Stimulated activated CD8-positive, alpha-beta memory T cell treated with anti-CD3 and anti-CD28 coated beads, Interleukin-7, amount 100 ng/mL, for 1 hour (primary cell): ENCODE measurements at places on chromosomes 1 and 21.

GRCh38 chr1:199290186-199290585 lies 651.3 kb downstream of the PTPRC start:
- no peak for DNase-seq

DNA sequence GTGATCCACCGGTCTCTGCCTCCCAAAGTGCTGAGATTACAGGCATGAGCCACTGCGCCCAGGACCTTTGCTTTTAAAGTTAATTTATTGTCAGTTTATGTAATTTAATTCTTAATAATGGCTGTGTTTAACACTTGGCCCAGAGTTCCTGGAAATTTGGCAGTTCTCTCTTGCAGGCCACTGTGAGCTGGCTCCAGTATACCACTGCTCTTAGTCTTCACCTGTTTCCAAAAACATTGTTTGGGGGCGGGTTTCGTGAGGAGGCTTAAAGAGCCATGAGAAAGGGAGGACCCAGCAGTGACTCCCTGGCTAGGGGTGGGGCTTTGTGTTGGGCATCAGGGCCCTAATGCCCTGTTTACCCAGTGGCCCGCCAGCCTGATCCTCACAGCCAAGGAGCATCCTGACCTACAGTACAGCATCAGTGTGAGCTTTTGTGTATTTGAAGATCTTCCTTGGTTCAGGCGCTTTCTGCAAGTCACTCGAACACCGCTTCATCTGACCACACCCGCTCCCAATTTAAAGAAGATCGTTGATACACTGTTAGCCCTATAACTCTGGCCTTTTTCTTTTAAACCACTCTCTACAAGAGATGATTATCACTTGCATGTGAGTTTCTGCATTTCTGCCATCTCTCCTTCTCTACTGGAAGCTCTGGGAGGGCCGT lies 12.0 kb upstream of the BGLAP start:
- DNase-seq = no peak

DNA sequence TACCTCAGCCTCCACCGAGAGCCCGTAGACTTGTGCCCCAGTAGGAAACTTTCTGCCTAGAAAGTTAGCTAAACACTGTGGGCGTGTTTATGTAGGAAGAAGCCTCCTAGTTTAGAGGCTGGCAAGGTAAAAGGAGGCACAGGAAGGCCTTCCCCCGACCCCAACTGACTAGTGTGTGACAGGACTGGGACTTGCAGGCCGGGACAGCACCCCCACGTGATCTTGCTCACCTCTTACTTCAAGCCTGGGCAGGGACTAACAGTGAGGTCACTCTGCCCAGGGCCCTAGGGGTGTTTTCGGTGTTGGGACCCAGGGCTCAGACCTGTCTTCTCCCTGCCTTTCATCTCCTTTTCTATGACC lies 392 bp upstream of the TAGLN2 start:
- no peak for DNase-seq

DNA sequence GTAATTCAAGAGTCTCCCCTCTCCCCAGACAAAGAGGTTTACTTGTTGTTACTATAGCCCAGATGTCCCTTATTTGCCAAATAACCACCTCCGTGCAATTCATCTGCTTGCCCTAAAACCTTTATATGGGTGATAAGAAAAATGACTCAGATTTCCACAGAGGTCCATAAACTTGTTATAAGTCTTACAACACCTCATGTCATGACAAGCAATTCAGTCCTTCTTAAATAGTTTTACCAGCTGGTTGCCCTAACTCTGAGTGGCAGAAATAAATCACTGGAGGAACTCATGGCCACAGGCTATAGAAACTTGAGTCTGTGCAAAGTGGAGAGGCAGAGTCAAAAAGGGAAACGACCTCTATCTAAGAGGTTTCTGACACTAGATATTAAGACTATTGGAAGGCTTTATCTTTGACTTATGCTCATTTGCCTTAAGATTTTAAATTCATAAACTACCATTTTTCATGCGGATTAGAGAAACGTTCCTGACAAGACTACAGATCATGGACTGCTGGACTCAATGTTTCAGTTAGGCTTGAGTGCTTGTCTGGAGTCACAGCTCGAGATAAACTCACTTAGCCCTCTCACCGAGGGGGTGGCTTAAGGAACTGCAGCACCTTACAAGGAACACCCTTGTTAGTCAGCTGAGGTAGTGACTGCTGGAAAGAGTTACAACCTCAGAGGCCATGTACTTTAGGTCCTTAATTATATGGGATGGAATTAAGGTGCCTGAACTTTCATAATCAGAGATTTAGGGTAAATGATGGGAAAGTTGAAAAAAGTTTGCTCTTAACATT lies 662.5 kb upstream of the USP24 start:
- DNase-seq = no peak

- no peak for DNase-seq
Observed at GRCh38 chr1:233010146-233010545, 59.7 kb downstream of the NTPCR start.
